ENCODE measurements at places on chromosomes 1 and 21.

DNA sequence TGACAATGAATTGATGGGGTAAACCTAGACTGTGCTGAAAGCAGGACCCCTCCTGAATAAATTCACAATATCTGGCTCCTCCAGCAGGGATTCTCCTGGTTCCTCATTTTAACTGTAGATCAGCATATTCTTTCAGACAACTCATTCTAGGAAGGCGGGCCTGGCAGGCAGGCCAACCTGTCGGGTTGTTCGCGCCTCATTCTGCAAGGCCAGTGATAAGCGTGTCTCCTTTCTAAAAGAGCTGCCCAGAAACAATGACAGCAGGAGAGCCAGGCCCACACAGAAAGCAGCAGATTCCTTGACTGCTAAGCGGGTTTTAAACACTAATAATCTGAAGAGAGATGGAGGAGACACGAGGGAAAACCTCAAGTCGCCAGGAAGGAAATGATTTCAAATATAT lies 70.0 kb downstream of the NTPCR start:
- DNase-seq: no peak

DNA sequence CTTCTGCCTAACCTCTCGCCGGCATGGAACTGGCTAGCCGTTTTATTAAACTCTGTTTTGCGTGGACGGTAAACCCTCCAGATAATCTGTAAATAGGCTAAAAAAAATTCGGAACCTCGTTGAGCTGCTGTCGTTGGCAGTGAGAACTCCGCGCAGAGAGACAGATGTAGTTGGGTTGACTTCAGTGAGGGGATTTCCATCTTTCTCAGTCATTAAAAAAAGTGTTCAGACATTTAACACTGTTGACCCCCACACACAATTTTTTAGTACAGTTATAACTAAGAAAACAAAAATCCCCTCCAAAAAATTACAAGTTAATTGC lies 464 bp downstream of the PARK7 start:
- DNase-seq: no peak

DNA sequence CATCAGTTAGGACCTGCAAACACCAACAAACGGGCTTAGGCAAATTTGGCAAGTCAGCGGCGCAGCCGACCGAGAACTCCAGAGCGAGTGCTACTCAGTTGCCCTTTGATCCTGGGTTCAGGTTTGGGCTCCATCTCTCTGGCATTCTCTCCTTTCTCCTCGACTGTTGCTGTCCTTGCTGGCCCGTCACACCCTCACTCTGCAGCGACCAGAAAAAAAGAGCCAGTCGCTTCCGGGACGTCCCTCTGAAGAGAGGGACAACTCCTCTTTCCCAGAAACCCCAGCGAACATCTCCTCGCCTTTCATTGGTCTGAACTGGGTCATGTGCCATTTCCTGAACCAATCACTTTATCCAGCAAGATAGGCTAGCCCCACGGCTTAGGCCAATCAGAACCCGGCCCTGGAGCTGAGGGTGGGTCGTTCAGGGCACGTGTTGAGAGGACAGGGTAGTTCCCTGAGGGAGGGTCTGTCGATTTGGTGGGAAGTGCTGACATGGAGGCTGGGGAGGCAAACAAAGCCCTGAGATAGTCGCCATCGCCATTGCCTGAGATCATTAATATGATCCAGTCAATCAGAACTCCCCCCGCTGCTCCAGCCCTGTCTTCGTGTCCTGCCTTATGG lies 113.7 kb downstream of the PTPRU start:
- DNase-seq: no peak

GRCh38 chr1:9780554-9781110 lies 43.1 kb downstream of the CLSTN1 start:
- no peak for DNase-seq

DNA sequence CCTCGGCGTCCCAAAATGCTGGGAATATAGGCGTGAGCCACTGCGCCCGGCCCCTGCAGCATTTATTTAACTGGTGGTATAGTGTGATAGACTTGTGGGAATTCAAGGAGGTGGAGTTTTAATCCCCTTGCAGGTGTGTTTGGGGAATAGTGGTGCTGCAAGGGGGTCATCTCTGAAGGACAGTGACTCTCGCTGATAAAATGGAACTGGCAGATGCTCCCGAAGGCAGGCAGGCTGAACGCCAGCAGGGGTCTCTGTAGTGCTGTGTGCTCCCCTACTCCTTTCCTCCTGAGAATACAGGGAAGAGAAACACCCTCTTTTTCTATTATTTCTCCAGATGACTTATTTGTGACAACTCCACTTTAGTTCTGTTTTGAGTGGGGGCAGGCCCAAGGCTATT lies 4.0 kb downstream of the OSCP1 start:
- no peak for DNase-seq

- no peak for DNase-seq
Observed at GRCh38 chr1:156001662-156002171, 19.0 kb downstream of the SSR2 start.

DNA sequence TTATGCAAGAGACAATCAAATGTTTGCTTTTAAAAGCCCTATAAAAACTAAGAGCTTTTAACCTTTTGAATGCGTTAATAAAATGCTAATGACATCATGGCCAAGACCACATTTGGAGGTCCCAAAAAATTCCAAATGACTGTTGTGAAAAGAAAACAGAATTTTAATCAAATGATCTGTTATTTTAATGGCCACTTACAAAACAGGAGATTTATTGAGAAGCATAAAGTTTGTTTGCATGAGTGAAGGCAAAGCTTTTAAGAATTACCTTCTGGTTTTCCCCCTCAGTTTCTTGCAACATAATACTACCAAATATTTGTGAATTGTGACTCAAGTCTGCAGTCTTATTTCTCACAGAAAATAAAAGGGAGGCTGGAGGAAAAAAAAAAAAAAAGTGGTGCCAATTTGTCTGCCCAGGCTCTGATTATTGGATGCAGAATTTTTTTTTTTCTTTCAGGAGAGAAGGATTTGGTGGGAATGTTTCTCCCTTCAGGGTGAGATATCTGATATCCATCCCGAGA lies 60.7 kb downstream of the GORAB start:
- DNase-seq: no peak

GRCh38 chr1:109876617-109877316 lies 33.9 kb upstream of the CSF1 start:
- no peak for DNase-seq

DNA sequence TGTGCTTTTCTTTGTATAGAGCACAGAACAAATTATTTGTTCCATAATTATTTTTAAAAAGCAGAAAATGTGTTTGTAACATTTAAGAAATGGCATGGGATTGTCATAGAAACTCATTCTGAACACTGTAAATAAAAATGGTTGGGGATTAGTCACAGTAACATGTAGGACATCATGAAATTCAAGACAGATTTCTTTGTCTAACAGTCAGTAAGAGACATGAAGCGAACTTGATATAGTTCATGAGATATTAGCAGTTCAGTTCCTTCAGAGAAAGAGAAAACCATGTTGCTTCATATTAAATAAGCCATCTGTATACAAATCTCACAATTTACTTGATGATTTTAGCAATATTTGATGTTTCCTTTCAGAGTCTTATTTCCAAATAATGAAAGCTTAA lies 19.7 kb downstream of the NFIA start:
- no peak for DNase-seq

- no peak for DNase-seq
Observed at GRCh38 chr1:235907187-235907896, 40.6 kb upstream of the LYST start.

DNA sequence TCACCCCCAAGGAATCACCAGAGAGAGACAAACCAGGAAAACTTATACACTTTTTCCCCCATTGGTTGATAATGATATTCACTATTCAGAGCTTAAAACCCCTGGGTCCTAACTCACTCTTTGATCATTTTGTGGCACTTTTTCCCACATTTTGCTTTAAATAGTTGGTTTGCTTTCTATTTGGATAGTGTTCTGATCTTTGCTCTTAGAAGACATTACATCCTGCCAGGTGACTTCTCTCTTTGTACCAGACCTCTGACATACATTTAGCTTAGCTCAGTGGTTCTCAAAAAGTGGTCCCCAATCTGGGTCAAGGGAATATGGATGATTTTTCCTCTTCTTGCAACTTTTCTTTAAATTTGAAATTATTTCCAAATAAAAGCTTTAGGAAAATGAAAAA lies 228.4 kb downstream of the RPS6KC1 start:
- no peak for DNase-seq

- DNase-seq: no peak
Observed at GRCh38 chr1:240967070-240967724, 355.2 kb upstream of the GREM2 start.

- no peak for DNase-seq
Observed at GRCh38 chr1:203140743-203141520, 13.4 kb downstream of the ADORA1 start.

DNA sequence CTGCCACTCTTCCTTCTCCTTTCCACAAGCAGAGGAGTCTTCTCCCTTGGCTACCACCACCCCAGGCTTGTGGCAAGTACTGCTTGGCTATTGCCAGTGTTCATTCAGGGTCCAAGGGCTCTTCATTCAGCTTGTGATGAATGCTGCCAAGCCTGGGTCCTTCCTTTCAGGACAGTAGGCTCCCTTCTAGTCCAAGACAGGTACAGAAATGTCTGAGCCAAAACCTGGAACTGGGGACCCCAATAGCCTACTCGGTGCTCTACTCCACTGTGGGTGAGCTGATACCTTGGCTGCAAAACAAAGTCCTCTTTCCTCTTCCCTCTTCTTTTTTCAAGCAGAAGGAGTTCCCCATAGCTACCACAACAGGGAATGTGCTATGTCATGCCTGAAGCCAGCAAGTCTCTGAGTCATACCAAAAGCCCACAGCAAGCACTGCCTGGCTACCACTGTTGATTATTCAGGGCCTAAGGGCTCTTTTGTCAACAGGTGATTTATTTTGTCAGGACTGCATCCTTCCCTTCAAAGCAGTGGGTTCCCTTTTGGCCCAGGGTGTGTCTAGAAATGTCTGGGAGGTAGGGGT lies 268.9 kb downstream of the HHAT start:
- no peak for DNase-seq

GRCh38 chr1:156488566-156489165 lies 11.9 kb downstream of the MEF2D start:
- DNase-seq: no peak

DNA sequence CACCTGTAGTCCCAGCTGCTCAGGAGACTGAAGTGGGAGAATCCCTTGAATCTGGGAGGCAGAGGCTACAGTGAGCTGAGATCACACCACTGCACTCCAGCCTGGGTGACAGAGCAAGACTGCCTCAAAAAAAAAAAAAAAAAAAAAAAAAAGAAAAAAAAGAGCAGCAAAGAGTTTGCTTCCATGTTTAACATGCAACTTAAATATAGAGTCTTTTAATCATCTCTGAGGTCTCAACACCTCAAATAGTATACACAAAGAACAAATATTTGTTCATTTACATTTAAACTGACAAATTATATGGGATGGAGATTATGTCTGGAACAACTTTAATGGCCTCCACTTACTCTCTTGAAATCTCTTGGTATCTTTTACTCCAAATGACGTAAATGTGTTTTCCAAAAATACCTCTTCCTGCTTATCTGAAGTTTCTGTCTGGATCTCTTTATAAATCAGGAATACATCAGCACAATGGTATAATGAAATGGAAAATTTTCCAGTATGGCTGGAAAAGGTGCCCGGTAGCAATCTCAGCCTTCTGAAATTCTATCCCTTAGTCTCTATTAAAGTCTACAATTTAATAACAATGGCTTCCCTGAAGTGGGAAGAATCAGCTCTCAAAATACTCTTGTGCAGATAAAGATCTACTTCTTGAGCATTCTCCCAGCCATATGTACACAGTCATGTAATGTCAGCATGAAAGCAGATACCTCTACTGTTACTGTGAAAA lies 258.5 kb downstream of the OMA1 start:
- no peak for DNase-seq

DNA sequence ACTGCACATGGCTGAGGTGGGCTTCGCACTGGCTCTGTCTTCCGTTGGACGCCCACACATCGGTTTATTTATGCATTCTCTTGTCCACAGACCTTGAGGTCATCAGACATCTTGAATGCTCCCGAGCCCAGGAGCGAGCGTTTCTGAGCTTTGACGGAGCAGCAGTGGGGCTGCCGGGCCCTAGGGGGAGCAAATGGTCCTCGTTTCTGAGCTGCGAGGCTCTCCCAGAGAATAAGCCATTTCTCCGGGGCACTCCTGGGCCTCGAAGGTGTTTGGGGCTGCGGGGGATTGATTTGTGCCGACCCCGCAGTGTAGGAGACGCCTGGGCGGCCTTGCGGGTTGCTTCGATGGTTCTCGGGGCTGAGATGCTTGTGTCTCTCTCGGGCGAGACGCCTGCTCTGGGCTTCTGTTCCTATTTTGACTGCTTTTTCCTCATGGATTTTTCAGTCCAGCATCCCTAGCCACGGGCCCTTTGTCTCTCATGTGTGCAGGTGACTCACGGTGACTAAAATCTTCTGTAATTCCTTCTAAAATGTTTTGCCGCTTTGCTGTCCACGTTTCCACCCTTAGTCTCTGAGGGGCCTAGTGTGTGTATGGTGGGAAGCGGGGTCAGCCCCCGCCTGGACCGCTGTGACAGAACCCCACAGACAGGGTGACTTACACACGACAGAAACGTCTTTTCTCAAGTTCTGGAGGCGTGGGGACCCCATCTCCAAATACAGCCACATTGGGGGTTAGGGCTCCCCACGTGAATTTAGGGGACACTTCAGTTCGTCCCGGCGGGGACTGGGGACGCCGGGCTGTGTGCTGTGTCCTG lies 62.1 kb downstream of the FAAP20 start:
- no peak for DNase-seq

GRCh38 chr1:21901473-21901847 lies 35.6 kb downstream of the HSPG2 start:
- DNase-seq: no peak

DNA sequence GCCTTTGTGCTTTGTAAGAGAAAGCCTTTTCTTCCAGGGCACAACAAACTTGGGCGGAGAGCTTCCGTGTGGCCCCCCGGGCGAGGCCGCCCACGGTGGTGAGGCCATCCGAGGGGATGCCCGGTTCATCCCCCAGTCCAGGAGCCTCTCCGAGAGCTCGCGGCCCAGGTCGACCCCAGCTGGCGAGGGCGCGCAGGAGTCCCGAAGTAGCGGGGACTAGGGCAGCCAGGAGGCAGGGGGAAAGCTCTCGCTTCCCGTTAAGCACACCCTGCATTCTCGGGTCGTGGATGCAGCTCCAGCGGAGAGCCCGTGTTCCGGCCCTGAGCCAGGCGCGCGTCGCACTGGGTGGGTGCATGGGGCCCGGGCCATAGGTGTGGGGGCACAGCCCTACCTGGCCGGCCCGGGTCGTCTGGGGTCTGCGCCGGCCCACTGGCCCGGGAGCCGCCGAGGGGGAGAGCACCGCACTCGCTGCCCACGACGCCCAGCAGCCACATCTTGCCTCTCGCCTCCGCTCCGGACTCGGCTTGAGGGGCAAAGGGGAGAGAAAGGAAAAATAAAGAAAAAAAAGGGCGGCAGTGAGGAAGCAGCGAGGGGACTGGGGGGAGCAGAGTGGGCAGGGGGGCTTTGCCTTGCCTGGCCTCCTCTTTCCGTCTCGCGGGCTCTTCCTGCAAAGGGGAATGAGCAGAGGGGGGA lies 1.8 kb downstream of the RNF220 start:
- DNase-seq: no peak

DNA sequence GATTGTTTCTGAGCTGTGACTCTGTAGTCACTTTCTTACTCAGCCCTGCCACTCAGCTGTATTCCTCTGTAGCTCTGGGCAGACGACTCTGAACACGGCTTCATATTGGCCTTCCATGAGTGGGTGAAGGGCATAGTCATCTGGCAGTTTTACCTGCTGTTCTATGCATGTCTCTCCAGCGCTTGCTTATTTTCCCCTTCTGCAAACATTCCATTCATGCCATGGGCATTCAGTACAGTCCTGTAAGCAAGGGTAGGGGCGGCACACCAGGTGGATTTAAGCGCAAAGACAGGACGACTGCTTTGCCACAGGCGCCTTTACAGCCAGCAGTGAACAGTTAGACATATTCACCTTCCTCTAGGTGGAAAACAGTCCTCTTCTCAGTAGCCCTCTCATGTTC lies 4.4 kb upstream of the WDR26 start:
- no peak for DNase-seq

Data from activated T-helper 9 cell treated with anti-CD3 and anti-CD28 coated beads, Interleukin-2, amount 50 U/mL, for 16 hours (primary cell).